ENCODE measurements at places on chromosomes 5 and 9.
A peak's percentile ranks its signal among the peaks of the same experiment; 100 is the strongest.

- no peak for DNase-seq
These were observed 17.2 kb downstream of the ERCC6L2 start for GRCh38 chr9:95892690-95893089.

GRCh38 chr5:96595300-96596090 lies 66.7 kb upstream of the CAST start:
- DNase-seq: peak; percentile 4

GRCh38 chr5:28499766-28500290 lies 1461.4 kb upstream of the CDH9 start:
- no peak for DNase-seq

DNA sequence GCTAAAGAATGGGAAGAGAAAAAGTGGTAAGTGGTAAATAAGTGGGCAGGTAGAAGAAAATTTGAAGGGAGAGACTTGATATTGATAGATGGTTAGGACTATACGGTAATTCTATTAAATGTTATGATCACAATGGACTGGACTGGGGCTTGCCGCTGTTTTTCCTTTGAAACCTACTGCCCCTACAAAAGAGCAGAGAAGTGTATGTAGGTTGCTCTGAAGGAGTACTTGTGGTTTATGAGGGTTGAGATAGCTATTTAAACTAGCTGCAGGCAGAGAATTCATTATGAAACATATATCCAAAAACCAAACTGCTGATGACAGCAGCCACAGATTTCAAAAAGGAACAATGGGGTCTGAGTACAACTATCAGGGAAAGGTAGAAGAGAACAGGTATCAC lies 16.8 kb upstream of the HK3 start:
- DNase-seq: no peak

GRCh38 chr5:38433160-38433861 lies 123.1 kb downstream of the LIFR start:
- DNase-seq: no peak

GRCh38 chr5:168793841-168794837 lies 215.0 kb upstream of the PANK3 start:
- DNase-seq: no peak

- no peak for DNase-seq
These were observed 187.4 kb downstream of the MAN2A1 start for GRCh38 chr5:109876941-109877669.

Data from CD8-positive, alpha-beta memory T cell (primary cell).